Right forelimb (tissue), 1 donor: ENCODE measurements at places on chromosomes 2 and 18.
A peak's percentile ranks its signal among the peaks of the same experiment; 100 is the strongest.

DNA sequence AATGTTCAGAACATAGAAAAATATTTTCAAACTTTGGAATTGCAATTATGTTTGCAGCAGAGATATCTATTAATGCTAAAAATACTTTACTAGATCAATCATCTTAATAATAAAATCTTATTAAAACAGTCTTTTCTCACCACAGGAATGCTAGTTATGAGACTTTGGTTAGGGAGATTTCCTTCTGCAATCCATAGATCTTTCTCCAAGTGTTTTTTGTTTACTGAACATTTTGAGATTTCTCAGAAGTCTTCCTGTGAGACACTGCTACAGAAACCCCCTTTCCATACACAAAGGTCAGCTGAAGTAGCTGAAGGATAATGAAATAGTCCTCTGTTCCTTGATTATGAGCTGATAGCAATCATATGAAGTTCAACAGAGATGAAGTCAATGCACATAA is 59.4 kb upstream of the RAPH1 start:
- no peak for DNase-seq

DNA sequence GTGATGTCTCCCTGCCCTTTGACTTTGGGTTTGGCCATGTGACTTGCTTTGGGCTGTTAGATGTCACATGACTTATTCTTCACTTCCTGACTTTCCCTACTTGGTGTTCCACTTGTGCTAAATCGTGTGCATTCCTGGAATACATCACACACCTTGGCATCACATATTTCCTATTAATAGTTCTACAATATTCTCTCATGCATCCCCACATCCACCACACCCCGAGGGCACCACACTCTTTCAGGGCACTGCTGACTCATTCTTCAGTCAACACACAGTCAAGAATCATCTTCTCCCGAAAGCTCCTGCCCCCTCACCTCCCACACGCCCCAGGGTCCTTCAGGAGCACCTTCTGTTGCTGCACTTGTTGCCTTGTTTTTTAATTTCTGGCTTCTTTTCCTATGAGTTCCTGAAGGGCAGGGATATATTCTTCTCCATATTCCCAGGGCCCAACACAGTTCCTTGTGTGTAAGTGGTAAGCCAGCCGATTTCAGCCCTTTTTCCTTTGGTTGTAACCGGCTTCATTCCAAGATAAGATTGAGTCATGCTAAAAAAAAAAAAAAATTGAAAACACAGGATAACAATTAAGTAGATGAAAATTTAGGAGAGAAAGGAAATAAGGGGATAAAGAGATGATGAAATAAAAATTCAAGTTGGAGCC is 341.4 kb downstream of the SLC4A3 start:
- DNase-seq: no peak

GRCh38 chr2:120901201-120901600 is 165.5 kb downstream of the GLI2 start:
- DNase-seq: no peak

- peak; percentile 50 for DNase-seq
Measured at GRCh38 chr2:172101821-172102390, 794 bp downstream of the DLX2 start.

- no peak for DNase-seq
Measured at GRCh38 chr2:58788402-58788801, 547.3 kb upstream of the FANCL start.

GRCh38 chr2:207289295-207290018 is 123.7 kb upstream of the KLF7 start:
- no peak for DNase-seq

- peak; percentile 84 for DNase-seq
Measured at GRCh38 chr2:84904717-84905174, 710 bp upstream of the TMSB10 start.

DNA sequence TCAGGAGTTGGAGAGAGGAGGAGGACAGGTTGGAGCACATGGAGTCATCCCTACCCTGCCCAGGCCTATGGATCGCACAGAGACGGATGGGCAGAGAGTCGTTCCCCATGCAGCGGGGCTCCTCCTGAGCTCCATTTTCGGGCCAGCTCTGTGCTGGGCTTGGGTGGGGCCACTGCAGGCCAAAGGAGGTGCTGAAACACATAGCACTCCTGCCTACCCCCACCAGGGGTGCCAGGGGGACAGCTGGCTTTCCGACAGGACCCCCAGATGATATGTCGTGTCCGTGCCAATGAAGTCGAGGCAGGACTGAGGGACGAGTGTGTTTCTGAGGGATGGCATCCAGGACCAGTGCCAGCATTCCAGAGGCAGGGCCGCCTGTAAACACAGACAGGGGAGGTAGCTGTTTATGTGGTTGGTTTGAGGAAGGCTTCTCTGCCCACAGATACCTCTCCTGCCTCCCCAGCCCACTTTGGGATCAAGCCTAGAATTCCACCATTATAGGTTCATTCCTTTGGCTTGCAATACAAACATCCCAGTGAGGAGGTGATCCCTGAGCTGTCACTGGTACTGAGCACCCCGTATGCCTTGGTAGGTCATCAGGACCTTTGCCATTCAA is 116.6 kb downstream of the GLI2 start:
- DNase-seq: no peak

DNA sequence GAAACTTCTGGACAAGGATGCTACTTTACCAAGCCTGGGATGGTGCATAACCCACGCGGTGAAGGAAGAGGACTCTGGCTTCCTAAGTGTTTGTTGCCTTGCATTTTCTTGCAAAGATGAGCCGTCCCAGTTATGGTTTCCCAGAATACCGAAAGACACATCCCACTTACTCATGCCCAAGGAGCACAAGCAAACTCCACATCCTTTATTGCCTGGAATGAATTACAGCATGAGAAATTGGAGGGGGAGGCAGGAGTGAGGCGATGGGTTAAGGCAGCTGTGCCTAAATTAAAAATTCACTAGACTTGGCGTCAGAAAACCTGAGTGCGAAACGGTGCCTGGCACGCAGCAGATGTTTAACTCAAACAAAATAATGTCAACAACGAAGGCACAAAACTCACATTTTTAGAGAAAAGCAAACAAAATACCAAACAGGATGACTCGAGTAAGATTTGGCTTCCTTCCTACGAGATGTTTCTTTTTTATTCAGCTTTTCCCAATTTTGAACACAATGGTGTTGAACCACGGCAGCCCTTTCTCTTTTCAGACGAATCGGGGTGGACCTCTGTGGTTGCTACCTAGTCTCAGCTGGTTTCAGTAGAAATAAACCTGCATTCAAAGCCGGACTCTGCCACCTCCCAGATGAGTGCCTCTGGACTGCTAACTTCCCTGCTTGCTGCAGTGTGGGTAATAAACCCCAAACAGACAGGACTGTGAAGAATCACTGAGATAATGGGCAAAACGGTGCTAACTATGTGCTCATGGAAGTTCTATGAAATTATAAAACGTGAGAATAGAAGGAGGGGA is 100.3 kb upstream of the NCK2 start:
- no peak for DNase-seq

DNA sequence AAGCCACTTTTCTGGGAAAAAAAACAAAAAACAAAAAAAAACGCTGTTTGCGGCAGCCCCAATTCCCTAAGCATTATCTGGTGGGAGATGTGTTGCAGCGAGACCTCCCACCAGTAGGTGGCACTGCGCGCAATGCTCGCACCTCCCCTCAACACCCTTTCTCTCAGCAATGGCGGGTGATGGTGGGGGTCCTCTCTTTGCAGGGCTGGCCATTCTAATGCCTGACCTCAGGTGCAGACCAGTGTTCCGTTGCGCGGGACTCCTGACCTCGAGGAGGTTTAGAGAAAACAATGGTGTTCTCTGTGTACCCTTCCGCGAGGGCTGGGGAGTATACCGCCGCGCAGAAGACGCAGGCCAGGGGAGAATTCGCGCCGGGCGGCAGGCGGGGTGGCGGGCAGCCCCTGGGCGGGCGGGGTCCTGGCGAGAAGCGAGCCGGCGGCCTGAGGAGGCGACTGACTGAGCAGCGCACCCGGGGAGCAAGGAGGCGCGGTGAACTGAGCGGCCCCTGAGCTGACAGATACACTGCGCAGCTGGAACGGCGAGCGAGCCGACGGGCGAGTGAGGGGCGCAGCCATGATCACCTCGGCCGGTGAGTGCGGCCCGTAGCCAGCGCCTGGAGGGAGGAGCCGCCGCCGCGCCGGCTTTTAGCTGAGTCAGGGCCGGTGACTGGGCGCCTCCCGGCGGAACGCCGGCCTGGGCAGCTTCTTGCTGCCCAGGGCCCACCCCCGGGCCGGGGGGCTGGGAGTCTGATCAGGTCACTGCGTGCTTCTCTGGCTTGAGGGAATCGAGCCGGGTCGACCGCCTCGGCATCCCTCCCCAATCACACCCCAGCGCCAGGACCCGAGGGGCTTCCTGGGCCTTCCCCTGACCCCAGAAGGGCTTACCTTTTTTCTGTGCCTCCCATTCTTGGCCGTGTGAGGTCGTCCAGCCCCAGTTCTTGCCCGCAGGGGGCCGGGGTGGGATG is at the start of gene PSMD1:
Gene PSMD1, plus strand, starts transcription at position 415 of the 964 bp plus-strand sequence. Its CDS starts 159 bp downstream, at position 574.
- peak; percentile 97 for DNase-seq

DNA sequence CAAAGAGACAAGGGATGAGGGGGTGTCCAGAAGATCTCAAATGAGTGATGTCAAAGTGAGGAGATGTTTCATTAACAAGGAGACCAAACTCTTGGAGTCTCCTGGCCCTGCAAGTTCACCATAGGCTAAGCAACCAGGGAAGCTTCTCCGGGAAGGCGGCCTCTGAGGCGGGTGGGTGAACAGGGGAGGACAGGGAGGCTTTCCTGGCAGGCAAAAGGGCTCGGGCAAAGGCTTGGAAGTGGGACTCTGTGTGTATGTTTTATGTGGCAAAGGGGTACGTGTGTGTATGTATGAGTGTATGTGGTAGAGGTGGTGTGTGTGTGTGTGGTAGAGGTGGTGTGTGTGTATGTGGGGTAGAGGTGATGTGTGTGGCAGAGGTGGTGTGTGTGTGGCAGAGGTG is 163.9 kb downstream of the DYSF start:
- no peak for DNase-seq
